COR-L47 (cell line): ENCODE measurements at places on chromosomes 5 and 9.
A peak's percentile ranks its signal among the peaks of the same experiment; 100 is the strongest.

DNA sequence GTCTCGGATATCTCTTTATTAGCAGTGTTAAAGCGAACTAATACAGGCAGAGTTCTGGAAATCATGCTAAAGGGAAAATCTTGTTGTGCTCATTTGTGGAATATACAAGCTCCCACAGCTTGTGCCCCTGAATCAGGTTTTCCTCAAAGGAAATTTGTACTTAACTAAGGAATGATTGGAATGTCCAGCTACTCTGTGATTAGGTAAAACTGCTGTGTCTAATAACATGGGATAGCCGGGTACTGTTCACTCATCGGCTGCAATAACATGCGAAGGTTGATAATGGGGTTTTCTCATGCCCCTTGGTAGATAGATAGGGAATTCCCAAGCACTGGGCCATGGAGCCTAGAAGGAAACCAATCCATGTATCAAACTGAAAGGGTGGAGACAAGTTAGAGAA lies 306.7 kb downstream of the NR2F1-AS1 start:
- no peak for DNase-seq

- DNase-seq, result no peak
These were observed 679 bp downstream of the DOLK start for GRCh38 chr9:128946571-128947276.

- DNase-seq, result peak; percentile 59
These were observed 38.3 kb downstream of the RECK start for GRCh38 chr9:36074870-36075532.

DNA sequence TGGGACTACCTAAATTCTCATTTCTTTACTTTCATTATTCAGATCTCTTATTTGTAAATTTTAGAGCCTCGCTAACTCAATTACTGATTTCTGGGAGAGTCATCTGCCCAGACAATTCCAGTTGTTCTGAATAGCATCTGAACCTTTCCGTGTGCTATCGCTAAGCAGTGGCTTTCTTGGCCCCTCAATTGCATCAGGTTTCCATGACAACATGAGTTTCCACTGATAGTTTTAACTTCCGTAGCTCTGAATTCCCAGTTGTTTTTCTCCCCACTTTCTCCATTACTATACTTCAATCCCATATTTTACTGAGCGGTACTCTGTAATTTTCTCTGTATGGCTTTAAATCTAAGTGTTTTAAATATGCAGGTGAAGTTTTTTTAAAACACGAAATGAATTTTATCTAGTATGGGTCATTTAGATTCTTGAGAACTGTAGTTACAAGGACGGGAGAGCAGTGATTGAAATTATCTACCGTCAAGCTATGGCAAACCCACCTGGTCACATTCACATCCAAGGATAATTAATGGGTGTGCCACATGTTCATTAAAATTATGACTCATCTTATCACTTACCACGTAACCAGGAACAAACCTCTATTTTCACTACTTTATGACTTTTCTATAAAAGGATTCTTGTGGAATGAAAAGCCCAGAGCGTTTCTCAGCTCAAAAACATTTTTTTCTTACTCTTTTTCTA lies 223.5 kb upstream of the PCSK5 start:
- DNase-seq, result no peak

DNA sequence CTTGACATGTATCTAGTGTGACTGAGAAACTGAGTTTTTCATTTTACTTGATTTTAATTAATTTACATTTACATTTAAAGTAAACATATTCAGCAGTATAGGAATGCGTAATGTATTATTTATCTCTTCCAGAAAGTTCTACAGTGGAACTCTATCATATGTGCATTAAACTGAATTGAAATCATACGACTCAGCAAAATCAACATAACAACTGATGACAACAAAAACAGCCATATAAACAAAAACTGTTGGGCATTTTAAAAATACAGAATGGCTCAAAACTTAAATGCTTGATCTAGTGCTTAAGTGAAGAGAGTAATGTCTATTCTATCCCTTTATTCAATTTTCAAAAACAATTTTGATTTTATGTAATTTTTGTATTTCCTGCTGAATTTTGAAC lies 134.4 kb downstream of the TRPM3 start:
- DNase-seq, result no peak

DNA sequence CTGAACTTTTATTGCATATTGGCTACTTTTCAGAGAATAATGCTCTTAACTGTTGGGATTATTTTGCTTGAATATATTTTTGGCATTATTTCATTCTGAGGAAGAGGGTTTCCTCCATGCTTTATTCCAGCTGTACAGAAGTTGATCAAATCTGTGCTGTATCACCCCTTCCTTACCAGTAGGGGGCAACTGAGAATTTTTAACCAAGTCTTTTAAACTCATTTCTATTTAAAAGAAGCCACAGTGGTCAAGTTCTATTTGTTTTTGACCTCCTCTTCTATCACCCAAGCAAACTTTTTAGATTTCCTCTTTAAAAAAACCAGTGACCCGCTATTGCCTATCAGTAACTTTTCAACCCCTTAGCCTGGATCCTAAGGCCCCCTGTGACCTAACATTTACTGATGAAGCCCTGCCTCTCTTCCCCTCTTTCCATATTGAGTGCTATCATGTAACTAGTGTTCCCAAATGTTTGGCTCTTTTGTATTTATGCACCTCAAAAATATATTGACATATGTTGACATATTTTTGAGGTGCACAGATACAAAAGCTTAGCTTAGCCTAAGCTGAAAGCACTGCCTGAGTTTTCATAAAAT lies 80.6 kb downstream of the FBXO4 start:
- DNase-seq, result no peak
